ENCODE measurements at places on chromosomes 6 and 20.
A peak's percentile ranks its signal among the peaks of the same experiment; 100 is the strongest.

DNA sequence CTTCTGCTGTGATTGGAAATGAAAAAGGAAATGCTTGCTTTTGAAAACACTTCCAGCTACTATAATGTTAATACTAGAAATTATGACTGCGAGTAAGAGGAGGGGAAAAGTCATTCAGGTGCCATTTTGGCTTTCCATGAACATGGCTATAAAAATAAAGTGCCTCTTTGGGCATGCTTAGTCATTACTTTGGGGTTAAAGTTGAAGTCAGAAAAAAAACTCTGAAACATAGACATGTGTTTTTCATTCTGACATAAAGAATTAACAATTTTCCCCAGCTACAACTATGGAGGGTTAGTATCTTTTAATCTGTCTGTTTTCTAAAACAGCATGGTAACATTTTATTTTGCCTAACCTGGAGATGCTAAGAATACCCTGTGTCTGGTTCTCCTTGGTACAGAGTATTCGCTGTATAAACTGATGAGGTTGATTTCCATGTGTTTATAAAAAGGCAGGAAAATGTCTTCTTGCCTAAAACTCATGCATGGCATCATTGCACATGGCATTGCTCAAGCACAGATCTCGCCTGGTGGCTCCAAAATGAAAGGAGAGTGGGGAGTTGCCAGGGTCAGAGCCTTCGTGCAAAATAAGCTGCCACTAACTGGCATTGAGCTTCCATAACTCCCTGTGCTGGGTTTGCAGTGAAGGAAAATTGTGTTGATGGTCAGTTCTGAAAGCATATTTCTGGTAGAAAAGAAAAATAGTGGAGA lies 188.9 kb downstream of the KCNQ5 start:
- DNase-seq = no peak

GRCh38 chr6:135163440-135163738 lies 17.7 kb upstream of the MYB start:
- no peak for DNase-seq

DNA sequence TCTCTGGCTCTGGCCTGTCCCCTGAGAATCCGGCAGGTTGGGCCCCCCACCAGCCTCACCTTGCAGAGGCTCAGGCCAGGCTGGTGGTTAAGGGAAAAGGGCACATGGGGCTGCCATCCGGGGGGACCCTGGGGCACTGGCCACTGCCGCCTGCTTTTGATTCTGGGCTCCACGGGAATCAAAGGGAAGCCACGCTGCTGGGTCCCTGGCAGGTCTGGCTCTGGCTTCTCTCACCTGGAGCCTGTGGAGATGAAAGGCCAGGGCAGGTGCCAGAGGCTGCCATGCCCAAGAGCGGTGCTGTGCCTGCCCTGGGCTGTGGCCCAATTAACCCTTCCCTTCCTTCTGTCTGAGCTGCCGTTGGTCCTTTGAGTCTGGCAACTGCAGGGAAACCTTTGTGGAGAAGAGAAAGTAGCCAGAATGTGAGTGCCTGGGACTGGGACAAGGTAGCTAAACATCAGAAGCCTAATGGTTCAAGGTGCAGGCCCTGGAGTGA lies 9.4 kb upstream of the CDH22 start:
- no peak for DNase-seq

GRCh38 chr6:169589699-169590257 lies 112.1 kb downstream of the WDR27 start:
- DNase-seq = no peak

DNA sequence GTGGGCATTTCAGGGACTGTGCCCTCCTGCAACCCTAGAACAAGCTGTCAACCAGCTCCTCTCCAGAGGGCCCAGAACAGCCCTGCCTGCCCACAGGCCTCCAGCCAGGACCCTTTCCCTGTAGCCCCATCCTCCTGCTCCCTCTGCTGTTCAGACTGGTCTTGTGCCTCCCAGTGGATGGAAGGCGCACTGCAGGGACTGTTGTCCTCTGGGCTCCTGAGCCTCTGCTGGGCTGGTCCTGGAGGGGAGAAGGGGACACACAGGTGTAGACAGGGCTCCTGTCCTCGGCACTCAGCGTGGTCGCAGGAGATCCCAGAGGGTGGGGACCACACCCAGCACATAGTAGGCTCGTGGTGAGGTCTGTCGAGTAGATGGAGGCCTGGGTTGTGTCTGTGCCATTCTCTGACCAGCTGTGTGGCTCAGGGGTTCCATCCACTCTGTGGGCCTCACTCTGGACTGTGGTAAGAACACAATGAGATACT lies 11.5 kb downstream of the ITPR3 start:
- no peak for DNase-seq

- peak; percentile 10 for DNase-seq
These were observed 149.1 kb downstream of the ZNF217 start for GRCh38 chr20:53444401-53445149.

GRCh38 chr20:7977709-7978108 lies 37.5 kb upstream of the HAO1 start:
- DNase-seq = no peak

- DNase-seq = peak; percentile 49
These were observed at the start of gene TBX18 for GRCh38 chr6:84764332-84765049. TBX18 (minus strand) TSS chr6:84764598; CDS start chr6:84764181, 417 bp downstream.

DNA sequence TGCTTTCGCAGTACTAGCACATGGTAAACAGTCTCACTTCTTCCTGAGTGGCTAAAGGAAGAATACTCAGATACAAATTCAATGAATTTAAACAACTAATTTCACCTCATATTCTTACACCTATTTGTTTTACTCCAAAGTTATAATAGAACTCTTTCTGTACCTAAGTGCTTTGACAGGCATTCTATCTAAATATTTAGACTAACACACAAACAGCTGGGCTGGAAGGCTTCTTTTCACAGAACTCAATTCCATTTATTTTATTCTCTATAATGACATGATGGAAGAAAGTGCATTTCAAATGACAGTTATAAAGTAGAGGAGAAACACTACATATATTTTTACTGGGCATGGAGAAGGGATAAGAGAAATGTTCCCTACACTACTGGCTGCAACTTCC lies 384.9 kb upstream of the SPTLC3 start:
- no peak for DNase-seq

- DNase-seq = no peak
These were observed 126.0 kb downstream of the CD83 start for GRCh38 chr6:14243597-14243996.
